ENCODE measurements at places on chromosomes 6 and 20. TPM values are rescaled to one million over a fixed set of nuclear protein-coding genes. Genes with fewer than 3 reads are reported as not detected.

DNA sequence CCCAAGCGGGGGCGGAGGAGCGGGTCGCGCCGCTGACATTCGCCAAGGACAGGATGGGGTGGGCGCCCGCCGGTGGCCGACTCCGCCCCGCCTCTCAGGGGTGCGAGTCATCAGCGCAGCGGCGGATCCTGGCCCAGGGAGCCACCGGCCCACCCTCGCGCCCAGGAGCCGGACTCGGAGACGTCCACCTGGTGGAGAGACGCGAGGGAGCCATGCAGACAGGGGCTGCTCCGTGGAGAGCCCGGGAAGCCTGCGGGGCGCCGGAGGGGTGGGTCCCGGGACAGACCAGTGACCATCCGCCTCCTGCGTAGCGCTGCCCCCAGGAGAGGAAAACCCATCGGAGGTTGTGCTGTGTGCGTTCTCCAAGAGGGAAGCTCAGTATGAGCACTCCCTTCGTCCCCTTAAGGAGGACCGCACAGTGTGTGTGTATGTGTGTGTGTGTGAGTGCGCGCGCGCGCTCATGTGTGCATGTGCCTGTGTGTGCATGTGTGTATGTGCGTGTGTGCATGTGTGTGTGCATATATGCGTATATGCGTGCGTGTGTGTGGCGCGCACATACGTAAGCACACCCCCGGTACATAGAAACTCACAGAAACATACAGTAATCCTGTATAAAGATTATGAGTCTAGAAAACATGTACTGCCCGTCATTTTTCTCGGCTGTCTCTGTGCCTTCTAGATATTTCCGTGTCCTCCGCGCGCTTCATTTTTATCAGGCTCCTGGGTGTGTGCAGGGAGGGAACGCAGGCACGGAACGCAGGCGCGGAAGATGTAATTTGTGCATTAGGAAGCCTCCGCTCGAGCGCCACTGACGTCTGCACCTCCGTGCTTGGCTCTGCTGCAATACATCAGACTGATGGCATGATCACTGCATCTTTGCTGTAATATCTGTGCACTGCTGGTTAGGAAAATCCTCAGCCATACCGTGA is 158.9 kb downstream of the TBXT start:
- no peak for DNase-seq

- DNase-seq, result no peak
Observed at GRCh38 chr6:116111552-116112528, 11.2 kb downstream of the NT5DC1 start.

DNA sequence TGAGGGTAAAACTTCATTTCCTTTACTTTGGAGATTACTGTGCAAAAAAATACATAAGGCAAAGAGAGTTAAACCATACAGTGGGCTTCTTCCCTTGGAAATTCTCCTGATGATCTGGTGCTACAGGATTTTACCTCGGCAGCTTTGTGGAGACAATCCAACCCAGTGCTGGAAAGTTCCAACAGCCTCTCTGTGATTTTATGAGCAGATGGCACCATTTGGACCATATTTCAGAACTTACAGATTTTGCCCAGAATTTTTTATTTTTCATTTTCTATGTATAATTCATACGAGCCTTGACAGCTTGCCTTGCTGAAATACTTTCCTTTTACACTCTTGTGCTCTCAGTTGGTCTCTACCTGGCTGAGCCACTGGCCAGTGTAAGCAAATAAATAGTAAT is 43.3 kb upstream of the TNFRSF21 start:
- DNase-seq, result no peak

DNA sequence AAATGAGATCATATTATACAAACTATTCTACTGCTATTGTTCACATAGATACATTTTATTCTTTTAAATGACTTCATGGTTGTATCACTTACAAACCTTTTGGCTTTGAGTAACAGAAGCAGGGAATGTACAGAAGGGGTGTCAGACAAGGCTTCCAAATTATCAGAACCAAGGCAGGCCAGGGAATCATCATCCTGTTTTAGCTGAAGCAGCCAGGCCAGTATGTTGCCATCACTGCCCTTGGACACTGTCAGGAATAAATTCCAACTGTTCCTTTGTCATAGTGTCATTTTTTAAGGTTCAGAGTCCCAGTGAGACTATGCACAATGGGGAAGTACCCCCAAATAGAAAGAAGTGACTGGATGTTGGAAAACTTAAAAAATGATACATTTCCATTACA is 23.1 kb upstream of the PKIG start:
- DNase-seq, result no peak

DNA sequence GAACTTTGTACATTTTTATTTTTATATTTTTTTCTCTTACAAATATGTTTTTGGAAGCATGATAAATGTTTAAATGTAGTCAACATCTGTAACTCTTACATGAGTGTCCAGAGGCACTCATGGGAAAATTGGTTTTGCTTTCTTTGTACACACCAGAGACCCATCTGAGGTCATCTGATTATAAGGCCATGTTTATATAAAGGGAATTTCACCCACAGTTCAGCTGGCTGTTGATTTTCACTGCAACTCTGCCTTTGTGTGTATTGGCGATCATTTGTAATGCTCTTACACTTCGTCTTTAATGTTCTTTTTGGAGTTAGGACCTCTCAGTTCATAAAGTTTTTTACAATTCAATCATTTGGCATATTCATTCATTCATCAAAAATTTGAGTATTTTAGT is 28.1 kb downstream of the RIOK1 start:
- DNase-seq, result no peak

FRK gene
- total RNA-seq, result 0.02 TPM

DNA sequence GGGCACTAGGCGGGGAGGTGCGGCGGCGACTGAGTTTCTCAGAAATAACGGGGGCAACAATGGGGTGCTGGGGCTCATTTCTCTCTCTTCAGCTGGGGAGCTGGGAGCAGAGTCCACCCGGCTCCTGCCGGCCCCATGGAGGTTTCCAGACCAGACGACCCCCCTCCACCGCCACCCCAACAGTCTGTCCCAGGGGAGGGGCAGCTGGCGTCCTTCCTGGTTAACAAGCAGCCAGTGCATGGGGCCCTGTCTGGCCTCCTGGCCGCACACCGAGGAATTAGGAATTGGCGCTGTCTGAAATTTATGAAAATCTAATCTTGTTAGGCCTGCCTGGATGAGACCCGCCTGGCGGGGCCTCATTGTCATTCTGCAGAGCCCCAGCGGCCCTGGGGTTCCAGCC is 42.4 kb downstream of the PMEPA1 start:
- DNase-seq, result no peak

DNA sequence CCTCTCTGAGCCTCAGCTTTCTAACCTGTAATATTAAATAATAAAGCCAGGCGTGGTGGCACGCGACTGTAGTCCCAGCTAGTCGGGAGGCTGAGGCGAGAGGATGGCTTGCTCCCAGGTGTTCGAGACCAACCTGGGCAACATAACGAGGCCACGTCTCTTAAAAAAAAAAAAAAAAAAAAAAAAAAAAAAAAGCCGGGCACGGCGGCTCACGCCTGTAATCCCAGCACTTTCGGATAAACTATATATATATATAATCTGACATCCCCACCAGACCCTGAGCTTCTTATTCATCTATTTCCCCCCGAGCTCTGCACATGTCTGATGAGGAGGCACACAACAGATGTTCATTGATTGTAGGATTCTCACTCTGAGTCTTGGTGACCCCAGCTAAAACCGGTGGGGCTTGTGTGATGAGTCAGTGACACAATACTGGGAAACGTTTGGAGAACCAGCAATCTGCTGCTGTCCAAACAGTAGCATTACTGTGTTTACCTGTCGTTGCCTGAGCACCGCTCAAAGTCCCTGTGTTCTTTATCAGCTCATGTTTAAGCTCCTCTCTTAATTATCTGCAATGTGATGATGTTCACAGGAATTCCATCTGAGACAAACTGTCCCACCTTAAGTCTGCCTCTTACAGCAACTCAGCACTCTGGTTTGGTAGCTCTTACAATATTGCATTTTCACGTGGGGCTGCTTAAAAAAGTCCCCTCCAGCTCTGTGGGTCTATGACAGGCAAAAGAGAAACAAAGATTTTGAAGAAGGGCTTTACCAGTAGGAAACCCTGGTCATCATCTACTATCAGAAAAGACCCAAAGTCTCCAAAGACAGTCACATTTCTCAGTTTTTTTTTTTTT is 1.0 kb upstream of the SPATA2 start:
- DNase-seq, result no peak

DNA sequence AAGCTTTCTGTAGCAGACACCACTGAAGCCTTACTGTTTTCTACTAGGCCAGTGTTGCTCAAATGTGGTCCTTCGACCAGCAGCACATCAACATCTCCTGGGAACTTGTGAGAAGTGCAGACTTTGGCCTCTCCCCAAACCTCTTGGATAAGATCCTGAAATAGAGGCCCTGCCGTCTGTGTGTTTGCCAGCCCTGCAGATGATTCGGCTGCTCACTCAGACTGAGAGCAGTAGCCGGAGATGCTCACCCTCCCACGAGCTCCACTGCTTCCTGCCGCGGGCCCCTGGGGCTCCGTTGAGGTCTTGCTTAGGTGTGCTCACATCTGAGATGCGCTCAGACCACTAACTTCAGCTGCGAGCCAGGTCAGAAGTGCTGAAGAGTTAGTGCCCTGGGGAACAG is 129.5 kb upstream of the SSTR4 start:
- no peak for DNase-seq

ADGRF5 gene
- total RNA-seq, result not detected

- no peak for DNase-seq
Observed at GRCh38 chr6:37535759-37536490, 36.2 kb upstream of the CCDC167 start.

DNA sequence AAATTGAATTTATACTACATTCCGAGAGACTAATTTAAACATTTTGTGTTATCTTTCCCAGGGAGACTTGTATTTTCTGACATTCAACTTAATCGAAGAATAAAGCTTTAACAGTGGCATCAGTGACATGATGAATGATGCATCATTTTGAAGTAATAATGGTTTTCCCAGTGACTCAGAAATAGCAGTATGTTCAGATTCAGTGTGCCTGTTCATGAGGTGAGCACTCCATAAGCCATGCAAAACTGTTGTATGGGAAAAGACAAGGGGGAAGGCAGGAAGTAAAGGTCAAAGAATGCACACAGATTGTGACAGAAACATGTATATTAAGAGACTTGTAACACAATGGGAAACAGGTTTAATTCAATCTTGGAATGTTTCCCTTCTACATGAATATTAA is 1348.2 kb upstream of the GJE1 start:
- no peak for DNase-seq

- no peak for DNase-seq
Observed at GRCh38 chr6:105836379-105836778, 249.8 kb upstream of the PRDM1 start.

Data from activated T-helper 1 cell treated with anti-CD3 and anti-CD28 coated beads, Interleukin-12 subunit alpha, Interleukin-12 subunit beta, Interleukin-2, Interleukin-4 antibody, amounts not matched to agents 30 ng/mL and 10 ng/mL and 1 ng/mL, durations not matched to agents 14 hours and 24 hours and 36 hours (primary cell).